ENCODE measurements at places on chromosomes 2 and 18.
A peak's percentile ranks its signal among the peaks of the same experiment; 100 is the strongest.

DNA sequence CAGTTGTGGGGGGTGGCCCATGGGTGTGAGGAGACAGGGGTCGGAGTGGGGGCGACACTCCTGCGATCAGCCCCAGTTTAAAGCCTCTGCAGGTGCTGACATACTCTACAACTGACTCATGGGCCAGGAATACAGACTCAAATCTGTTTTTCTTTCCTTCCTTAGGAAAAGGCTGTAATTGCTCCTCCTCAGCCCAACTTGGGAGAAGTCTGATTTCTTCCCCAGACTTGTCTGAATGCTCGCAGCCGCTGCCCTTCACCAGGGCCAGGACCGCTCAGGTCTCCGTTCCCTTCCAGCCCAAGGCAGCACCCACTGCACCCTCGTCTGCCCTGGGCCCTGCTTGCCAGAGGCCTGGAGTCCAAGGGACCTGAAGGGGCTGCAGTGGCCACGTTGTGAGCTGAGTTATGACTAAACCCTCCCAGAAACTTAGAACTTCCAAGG is 41.3 kb downstream of the RHOB start:
- DNase-seq = no peak

- DNase-seq = no peak
These were observed 1.7 kb upstream of the FN1 start for GRCh38 chr2:215437614-215438013.

DNA sequence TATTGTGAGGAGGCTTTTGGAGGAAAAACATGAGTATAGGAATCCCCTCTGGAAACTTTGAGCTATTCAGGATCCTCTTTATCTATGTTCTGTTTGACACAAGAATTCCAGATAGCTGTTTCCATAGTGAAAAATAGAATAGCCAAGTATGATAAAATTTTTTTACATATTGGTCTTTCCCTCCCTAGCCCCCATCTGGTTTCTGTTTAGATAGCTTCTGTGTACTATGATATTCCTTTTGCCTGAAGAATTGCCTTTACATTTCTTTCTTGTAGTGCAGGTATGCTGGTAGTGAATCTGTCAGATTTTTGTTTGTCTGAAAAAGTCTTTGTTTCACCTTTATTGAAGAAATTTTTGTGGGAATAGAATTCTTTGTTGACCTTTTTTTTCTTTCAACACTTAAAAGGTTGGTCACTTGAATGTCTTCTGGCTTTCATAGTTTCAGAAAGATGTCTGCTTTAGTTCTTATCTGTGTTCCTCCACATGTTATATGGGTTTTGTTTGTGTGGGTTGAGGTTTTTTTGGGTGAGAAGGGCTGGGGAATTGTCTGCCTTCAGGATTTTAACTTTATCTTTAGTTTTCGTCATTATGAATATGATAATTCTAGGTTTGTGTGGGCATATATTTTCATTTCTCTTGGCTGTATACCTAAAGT is 29.9 kb upstream of the FBLN7 start:
- no peak for DNase-seq

DNA sequence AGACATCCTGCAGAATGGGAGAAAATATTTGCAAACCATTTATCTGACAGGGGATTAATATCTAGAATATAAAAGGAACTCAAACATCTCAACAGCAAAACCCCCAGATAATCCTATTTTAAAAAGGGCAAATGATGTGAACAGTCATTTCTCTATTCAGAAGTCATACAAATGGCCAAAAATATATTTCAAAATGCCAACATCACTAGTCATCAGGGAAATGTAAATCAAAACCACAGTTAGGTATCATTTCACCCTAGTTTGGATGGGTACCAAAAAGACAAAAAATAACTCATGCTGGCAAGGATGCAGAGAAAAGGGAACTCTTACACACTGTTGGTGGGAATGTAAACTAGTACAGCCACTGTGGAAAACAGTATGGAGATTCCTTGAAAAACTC is 70.0 kb downstream of the TBR1 start:
- no peak for DNase-seq

DNA sequence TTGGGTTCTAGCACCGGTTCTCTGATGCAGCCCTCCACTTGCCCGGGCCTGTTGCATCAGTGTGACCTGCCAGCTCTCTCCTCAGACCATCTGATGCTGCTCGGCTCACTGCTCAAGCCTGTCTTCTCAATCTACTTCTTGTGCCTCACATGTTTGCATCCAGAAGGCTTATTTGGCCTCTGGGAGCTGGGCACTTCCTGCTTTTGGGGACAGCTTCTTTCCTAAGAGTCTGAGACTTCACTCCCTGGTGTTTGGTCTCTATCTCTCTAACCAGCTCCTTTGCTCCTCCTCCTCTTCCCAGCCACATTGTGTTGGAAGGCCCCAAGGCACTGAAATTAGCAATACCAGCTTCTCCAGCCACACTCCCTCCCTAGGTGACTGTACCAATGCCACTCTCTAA is 212.8 kb downstream of the CDCA7 start:
- no peak for DNase-seq

DNA sequence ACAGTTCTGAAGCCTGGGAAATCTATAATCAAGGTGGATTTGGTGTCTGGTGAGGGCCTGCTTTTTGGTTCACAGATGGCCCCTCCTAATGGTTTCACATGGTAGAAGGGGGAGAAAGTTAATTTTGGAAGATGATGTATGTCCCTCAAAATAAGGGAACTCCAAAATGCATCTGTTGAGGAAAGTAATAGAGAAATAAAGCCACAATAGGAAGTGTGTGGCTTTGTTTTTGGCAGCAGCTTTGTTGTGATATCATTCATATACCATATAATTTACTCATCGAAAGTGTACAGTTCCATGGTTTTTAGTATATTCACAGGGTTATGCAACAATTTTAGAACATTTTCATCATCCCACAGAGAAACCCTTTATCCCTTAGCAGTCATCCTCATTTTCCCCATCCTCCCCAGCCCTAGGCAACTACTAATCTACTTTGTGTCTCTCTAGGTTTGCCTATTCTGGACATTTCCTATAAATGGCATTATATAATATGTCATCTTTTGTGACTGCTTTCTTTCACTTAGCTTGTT is 274.0 kb upstream of the FAM98A start:
- no peak for DNase-seq

GRCh38 chr18:46623541-46623940 is 33.5 kb downstream of the LOXHD1 start:
- peak; percentile 71 for DNase-seq

GRCh38 chr2:79793006-79793405 is 280.2 kb downstream of the CTNNA2 start:
- no peak for DNase-seq

DNA sequence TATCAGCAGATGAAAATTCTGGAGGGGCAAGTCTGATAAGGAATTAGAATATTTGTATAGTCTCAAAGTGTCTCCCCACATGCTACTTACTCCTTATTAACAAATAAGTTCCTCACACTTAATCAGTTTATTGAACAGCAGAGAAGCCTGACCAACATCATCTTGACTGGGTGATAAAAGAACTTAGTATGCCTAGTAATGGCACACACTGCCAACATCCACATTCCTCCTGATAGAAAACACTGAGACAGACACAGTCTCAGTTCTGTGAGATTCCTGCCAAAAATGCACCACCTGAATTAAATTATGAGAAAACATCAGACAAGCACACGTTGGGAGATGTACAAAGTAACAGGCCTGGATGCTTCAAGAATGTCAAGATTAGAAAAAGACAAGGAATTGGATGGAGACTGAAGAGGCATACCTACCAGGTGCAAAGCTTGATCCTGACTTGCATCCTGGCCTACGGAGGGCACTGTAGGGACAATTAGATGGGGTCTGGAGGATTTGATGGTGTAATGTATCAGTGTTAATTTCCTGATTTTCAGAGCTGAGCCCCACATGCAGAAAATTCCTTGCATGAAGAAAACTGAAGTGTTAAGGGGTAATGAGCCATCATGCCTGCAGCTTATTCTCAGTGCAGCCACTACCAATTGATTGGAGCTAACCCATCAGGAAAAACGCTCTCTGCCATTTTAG is 200.4 kb upstream of the SH3BP4 start:
- DNase-seq = no peak

Data from activated naive CD4-positive, alpha-beta T cell treated with anti-CD3 and anti-CD28 coated beads, Interleukin-2, amount 10 ng/mL, durations not matched to agents 7 days and 5 days (primary cell).